WTC11 (cell line): ENCODE measurements at places on chromosomes 7 and 10.

- no peak for DNase-seq
Observed at GRCh38 chr7:117564080-117564479, 84.3 kb downstream of the CFTR start.

GRCh38 chr10:87716348-87716670, 56.6 kb downstream of the PAPSS2 start:
- no peak for DNase-seq

DNA sequence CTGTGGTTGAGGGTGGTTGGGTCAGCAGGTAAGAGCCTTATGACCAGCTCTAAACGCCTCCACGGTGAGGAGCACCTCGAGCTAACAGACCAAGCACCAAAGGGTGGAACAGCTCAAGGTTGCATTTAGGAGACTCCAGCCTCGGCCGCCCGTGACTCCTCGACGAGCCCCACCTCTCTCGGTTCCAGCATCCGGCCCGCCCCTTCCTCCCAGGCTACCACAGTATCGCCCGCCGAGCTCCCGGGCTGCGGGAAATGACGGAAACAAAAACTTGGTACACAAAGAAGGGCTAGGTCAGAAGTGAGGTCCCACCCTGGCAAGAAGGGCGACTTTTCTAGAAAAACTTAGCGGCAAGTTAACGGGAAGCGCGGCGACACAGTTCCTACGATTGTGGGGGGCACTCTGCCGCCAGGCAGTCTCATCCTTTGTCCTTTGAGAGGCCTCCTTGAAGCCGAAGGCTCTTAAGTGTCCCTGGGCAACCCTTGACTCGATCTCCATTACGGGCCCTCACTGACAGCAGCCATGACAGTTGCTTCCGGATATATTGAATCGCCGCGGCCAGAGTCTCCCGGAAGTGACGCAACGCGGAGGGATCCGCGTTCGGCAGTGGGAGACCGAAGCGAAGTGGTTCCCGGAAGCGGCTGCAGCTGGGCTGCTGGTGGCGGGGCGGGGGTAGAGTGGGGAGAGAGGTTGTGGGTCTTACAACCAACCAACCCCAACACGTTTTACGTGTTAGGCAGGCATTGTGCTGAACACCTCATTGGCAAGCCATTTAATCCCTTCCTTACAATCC, 40.2 kb upstream of the ZNF518A start:
- peak; percentile 38 for DNase-seq

GRCh38 chr7:138325434-138325833, 134.6 kb upstream of the TRIM24 start:
- DNase-seq: no peak

DNA sequence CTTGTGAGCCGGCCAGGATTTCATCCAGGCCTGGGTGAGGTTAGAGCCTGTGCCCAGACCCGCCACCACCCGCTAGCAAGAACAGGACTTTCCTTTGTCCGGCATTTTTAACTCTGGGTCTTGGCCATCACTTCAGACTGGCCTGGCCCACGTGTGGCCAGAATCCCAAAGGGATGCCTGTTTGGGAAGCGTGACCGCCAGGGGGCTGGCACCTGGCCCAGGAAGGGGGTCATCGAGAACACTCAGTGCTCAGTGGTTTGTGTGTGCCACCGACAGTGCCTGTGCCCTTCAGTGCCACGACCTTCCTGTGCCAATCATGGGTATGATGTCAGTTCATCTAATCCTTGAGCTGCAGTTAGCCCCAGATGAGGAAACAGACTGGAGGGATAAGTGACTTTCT, 85.0 kb downstream of the ZMIZ1 start:
- no peak for DNase-seq

DNA sequence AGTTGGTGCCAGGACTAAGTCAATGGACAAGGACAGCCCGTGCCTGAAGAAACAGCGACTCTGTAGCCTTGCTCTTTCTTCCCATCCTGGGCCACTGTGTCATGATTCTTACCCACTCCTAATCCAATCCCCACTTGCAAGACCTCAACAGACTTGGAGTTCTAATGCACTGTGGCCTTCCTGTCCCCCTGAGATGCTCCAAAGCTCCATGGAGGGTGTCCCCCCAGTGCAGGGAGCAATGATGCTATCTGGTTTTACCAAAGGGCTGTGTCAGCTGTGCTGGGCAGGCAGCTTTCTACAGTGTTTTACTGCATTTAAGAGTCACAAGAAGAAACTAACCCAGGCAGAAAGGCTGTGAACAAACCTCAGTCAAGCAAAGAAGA, 108.1 kb downstream of the PRKAG2 start:
- DNase-seq: no peak

DNA sequence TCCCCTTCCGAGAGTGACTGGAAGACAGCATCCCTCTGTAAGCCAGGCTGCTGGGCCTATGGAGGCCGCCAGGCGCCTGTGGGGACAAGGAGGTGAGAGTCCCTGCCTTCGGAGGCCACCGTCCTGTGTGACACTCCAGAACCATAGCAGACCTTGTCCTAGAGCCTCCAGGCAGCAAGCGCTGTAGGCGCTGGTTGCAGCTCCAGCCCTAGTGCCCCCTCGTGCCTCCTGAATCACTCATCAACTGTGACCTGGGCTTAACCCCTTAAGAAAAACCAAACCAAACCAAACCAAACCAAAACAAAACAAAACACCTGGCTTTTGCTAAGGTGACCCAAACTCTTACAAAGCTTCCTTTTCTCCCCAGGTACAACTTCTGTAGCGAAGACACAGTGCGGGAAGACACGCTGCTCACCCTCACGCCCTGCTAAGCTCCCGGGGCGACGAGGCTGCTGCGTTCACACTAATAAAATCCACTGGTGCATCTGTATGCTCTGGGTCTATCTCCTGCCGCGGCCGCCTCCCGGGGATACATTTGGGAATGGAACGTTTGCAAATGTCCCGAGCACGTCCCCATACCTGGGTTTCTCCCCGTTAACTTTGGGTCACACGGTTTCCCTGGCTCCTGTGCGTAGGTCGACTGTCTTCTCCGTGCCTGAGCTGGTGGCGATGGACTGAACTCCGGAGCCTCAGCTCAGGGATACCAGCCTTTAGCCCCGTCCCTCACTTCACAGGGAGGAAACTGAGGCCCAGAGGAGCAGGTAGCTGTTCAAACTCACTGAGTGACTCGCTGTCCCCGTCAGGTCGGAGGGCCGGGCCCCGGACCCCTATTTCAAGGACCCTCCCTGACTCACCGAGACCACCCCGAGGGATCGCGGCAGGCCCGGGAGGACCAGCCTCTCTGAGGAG, 11.8 kb upstream of the PNLIPRP2 start:
- DNase-seq: peak; percentile 20

GRCh38 chr10:7230951-7231350, 179.9 kb downstream of the SFMBT2 start:
- DNase-seq: no peak

DNA sequence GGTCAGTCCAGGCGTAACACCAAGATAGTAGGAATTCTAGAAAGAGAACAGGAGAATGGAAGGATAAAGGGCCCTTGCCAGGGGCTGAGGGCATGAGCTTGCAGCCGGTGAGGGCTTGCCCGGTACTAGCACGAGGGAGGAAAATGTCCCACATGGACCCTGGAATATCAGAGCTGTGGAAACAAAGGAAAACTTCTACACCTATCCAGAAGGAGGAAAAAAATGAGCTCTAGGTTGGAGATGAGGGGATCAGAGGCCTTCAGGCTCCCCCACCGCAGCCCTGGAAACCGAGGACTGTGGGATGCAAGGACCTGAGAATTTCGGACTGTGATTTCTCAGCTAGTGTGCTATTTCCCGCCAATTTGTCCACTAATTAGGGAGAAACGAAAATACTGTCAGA, 22.1 kb downstream of the RAMP3 start:
- no peak for DNase-seq

DNA sequence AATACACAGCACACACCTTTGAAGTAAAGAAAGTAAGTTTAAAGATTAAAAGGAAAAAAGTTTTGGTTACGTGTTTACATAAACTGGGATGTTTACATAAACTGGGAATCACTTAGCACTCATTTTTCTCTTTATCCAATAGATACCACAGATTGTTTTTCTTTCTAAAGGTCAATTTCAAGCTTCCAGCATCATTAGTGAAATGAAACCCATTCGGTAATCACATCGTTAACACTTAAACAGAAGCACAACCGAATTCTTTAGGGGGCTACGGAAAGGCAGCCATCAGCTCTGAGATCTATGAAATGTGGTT, 1.1 kb downstream of the ODAD2 start:
- no peak for DNase-seq

DNA sequence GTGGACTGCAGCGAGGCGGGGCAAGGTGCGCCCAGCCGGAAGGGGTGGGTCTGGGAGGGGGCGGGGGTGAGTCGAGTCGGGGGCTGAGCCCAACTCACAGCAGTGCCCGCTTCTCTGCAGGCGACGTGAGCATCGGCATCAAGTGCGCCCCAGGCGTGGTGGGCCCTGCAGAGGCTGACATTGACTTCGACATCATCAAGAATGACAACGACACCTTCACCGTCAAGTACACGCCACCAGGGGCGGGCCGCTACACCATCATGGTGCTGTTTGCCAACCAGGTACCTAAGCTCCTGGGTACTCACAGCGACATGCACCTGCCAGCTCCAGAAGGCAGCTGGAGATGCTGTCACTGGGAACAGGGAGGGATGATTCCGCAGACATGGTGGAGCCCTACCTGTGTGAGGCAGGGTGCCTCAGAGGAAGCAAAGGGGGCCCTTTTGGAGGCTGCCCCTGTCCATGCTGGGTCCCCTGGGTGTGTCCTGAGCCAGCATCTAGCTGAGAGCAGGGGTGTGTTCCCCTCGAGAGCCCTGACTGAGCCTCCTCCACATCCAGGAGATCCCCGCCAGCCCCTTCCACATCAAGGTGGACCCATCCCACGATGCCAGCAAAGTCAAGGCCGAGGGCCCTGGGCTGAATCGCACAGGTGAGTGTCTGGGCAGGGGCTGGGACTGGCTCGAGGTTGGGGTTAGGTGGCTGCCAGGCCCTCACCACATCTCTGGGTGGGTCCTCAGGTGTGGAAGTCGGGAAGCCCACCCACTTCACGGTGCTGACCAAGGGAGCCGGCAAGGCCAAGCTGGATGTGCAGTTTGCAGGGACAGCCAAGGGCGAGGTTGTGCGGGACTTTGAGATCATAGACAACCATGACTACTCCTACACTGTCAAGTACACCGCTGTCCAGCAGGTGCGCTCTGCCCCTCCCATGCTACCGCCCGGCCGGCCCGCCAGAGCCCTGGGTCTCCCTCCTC, 12.8 kb downstream of the FLNC start:
- DNase-seq: no peak

DNA sequence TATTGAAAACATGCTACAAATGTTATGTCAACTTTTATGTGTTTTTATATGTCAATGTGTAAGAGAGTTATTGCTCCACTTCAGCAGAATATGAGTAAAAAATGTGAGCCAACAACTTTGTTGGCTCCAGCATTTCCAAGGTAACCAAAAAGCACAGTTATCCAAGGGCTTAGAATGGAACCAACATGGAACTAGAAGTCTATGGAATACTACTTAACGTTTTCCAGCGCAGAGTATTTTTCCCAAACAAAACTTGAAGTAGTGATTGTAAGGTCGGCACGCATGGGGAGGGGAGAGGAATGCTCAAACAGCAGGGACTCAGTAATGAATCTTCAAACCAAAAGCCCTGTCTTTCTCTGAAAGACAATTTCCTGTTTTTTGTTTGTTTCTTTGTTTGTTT, 45.0 kb upstream of the TSPAN13 start:
- no peak for DNase-seq

- DNase-seq: no peak
Observed at GRCh38 chr10:35950226-35950625, 308.1 kb upstream of the FZD8 start.

DNA sequence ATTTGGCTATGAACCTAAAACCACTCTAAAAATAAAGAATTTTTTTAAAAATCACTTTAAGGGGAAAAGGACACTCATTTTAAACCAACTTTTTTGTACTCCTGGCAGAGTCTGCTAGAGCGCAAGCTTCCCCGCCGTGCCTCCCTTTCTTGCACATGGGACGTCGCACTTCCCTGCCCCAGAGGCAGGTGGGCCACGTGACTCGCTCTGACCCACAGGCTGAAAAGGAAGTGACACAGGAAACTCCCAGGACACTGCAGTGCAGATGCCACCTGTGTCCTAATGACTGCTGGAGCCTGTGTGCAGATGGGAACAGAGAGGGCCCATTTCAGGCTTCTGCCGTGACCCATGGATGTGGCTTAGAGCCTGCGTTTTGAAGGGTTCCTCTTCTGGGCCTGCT, 142.1 kb upstream of the LANCL2 start:
- DNase-seq: no peak

- peak; percentile 89 for DNase-seq
Observed at GRCh38 chr7:1432411-1433082, 26.7 kb downstream of the MICALL2 start.

- no peak for DNase-seq
Observed at GRCh38 chr7:124162667-124163066, 129.8 kb upstream of the TMEM229A start.

- no peak for DNase-seq
Observed at GRCh38 chr7:151252961-151253711, 4.6 kb upstream of the SMARCD3 start.

DNA sequence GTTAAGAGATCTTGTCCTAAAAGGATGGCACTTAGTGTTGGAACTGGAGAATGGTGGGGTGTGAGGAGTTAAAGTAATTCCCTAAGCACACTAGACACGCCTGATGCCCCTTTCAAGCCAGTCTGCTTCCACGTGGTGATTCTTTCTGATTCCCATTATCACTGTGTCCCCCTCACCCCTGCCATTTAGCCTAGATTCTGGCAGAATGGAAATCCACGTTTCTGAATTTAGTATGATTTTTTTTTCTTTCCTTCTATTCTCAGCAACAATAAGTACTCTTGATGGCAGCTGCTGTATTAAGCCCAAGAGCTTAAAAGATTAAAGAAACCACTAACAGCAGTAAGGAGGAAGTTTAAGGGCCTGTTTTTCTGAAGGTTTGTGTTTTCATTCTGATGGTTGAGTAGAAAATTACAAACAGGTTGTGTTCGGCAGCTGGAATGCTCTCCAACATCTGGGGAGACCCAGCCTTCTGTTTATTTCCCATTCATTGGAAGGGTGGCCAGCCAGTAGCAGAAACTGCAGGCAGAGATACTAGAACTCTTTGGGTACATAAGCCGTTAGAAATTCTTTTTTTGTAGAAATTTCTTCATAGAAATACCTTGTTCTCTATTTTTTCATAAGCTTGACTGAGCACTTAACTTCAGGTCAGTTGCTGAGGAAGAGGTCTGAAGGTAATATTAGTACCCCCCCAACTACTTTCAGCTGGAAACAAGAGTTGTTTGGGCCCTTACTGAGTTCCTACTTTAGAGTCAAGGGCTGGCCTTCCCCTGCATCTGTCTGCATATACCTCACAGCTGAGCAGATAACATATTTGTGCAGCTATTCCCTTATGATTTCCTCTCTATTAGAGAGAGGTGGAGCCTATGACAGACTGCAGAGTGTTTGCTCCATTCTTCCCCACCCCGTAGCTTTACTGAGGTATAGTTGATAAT, 355.1 kb downstream of the AUTS2 start:
- DNase-seq: no peak

DNA sequence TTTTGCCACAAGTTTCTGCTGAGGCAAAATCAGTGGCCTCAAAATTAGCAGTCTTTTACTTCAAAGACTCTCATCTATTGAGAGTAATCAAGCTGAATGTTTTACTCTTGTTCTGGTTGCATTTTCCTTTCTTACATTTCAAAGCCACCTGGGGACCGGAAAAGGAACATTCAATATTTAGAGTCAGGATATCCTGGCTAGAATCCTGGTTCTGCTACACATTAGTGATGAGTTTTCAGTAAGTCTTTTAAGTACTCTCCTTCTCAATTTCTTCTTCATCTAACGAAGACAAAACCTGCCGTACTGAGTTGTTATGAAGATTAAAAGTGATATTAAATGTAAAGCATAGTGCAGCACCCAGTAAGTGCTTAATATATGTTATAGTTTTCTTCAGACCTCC, 52.5 kb downstream of the LAMB4 start:
- DNase-seq: no peak
